ENCODE measurements at places on chromosomes 13 and 19.

- no peak for DNase-seq
Measured at GRCh38 chr13:113836768-113837559, 26.9 kb downstream of the GAS6 start.

- DNase-seq = no peak
Measured at GRCh38 chr19:46925548-46925950, 64.8 kb downstream of the ARHGAP35 start.

GRCh38 chr19:41299755-41300089 is 10.2 kb upstream of the CCDC97 start:
- DNase-seq = no peak

- no peak for DNase-seq
Measured at GRCh38 chr13:81582381-81582780, 1241.5 kb upstream of the SPRY2 start.

GRCh38 chr19:46487178-46487801 is 8.4 kb downstream of the PNMA8B start:
- no peak for DNase-seq

DNA sequence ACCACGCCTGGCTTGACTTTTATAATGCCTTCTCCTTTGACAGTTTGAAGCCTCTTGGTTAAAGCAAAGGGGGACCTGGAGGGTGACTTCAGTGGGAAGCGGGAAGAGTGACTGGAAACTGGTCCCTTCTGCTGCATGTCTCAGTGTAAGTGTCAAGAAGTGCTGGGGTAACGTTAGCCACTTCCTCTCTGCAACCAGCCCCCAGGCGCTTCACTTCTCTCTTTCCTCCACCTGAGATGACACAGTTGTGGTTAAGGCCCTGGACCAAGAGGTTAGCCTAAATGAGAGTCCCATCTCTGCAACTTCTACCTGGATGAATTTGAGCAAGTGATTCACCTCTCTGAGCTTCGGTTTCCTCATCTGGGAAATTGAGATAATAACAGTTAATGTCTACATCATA is 16.3 kb downstream of the LEUTX start:
- no peak for DNase-seq

DNA sequence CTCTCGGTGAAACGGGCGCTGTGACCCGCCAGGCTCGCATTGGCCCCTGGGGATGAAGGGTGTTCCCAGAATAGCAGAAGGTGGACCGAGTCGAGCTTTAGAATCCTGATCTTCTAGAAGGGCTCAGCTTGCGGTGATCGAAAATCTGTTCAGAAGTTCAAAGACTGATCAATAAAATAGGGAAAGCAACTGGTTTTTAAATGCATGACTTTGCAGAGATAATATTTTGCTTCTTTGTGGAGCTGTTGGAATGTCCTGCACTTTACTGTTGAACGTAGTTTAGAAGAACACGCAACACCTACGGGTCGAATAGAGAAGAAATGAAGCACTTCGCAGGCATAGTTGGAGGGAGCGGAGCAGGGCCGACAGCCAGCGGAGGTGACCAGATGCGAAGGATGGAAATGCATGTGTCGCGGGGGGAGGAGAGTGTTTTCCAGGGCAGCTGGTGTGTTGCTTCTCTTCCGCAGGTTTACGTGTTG is 766 bp downstream of the CEBPG start:
- no peak for DNase-seq

DNA sequence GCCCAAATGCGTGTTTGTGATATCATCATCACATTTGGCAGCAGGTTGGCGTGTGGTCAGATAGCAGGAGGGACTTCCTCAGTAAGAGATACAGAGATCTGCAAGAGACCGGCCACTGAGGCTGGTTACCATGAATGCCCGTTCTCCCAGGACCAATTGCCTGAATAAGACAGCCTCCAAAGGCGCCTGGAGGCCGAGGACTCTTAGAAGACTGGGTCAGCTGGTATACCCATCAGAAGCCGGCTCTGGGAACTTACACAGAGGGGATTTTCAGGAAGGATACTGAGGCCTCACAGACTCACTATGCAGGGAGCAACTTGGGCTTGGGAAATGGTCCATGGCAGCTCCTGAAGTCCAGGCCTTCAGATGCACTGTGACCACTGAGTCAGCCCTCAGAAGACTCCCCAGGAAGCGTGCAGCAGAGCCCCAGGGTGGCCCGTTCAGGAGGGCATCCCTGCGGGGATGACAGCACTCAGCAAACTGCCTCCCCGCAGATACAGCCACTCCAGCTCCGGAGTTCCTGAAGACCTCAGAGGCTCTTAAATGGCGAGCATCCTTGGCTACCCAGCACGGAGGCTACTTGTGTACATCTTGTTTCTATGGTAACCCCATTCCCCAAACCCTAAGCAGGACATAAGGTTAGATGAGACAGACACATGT is 26.4 kb upstream of the VSTM2B start:
- no peak for DNase-seq

DNA sequence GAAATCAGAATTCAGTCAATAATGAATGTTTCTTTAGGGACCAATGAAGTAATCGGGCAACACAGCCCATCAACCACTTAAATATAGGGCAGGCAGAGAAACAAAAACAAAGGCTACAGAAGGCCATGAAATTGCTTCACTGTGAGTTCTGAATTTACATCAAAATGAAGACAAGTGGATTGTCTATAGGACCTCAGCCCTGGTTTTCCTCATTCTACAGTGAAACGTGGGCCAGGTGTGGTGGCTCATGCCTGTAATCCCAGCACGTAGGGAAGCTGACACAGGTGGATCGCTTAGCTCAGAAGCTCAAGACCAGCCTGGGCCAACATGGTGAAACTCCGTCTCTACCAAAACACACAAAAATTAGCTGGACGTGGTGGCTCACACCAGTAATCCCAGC is 416.0 kb downstream of the KLF12 start:
- no peak for DNase-seq

DNA sequence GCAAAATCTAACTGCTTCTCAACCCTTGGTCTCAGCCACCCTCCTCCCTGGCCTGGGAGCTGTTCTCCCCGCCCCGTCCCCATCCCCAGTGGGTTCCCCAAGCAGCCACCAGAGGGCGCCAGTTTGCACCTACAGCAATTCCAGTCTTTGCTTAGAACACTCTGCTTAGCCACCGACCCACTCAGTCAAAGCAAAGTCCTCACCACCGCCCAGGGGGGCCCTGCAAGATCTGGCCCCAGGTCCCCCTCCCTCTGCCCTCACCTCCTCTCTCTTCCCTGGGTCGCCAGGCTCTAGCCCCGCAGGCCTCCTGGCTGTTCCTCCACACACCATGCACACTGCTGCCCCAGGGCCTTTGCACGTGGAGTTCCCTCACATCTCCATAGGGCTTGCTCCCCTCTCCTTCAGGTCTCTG is 12.4 kb downstream of the TMEM143 start:
- no peak for DNase-seq

- DNase-seq = no peak
Measured at GRCh38 chr19:3459089-3459881, 21.0 kb downstream of the SMIM24 start.

DNA sequence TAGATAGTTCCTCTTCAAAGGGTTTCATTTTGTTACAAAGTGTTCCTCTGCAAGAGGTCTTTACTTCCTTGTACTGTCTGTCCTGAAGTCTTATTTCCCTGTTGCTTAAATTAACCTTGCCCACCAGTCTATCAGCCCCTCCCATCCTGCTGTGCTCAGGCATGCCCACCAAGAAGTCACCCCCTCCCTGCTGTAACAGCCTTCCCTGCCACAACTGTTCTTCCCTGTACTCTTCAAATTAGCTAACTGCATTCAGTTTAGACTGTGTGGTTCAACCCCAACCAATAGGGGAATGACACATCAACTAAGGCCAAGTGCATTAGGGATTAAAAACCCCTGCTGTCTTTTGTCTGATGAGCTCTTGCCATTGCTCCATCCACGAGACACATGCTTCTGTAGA is 34.4 kb upstream of the ZNF562 start:
- DNase-seq = no peak

DNA sequence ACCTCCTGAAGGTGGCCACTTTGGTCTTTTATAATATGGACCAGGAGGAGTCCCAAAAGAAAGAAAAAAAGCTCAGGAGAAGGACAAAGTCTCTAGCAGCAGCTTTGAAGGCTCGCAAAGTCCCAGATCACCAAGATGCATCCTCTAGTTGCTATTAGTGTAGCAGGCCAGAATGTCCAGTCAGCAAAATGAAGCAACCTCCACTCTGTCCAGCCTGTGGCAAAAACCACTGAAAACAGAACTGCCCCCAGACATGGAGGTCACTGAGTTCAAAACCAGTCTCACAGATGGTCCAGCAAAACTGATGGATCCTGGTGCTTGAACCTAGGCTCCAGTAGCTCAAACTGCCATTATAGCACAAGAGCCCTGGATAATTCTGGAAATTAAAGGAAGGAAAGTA is 10.4 kb downstream of the LILRB4 start:
- DNase-seq = no peak

- DNase-seq = no peak
Measured at GRCh38 chr19:14381689-14382474, 638 bp downstream of the ADGRE5 start.

DNA sequence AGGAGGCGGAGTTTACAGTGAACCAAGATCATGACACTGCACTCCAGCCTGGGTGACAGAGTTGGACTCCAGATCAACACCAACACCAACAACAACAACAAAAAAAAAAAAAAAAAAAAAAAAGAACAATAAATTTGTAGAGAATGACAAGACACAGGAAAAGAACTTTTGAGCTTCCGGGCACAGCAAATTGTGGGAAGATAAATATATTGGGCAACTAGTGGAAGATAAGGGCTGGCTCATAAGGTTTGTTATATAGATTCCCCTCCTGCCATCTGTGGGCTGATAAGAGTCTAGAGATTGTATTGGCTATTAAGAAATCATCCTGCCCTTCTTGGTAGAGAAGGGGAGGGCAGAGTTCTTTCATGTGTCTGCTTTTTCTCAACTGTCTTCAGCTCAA is 33.1 kb upstream of the CYP2S1 start:
- DNase-seq = no peak

GRCh38 chr19:7251494-7251893 is 42.7 kb downstream of the INSR start:
- no peak for DNase-seq

DNA sequence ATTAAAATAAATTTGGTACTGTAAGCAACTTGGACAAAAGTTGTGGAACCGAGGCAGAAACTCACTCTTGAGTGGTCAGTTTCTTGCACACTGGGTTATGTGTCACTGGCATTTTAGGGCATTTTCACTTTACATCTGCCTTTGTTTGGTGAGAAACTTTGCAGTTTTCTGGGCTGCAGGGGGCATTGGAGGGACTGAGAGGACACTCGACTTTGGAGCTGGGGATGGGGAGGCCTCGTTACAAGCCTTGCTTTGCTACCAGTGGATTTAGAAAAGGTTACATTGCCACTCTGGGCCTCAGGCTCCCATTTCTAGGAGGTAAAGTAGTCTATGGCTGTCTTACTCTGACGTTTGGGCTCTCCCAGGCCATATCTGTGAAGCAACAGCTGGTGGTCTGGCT is 41.9 kb upstream of the ZNF536 start:
- DNase-seq = no peak

GRCh38 chr19:57067440-57067839 is 52.3 kb upstream of the USP29 start:
- no peak for DNase-seq

DNA sequence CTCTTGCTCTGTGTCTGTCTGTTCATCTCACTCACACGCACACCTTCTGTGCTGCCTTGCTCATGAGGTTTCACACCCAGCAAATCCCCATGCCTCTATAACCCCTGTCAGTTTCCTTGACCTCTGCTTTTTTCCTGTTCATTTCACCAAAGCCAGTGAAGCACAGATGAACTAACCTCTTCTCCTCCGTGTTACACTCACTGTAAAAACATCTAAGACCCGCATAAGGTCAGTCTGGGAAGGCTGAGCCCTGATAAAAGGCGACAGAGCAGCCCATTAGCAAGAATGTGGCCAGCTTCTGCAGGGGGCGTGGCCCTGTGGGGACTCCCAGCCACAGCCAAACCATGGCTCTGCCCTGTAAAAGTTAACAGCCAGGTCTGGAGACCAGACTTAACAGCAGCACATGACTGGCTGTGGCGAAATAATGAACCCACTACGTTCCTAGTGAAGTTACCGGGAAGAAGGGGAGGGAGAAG is 42.8 kb upstream of the NPAS1 start:
- no peak for DNase-seq

DNA sequence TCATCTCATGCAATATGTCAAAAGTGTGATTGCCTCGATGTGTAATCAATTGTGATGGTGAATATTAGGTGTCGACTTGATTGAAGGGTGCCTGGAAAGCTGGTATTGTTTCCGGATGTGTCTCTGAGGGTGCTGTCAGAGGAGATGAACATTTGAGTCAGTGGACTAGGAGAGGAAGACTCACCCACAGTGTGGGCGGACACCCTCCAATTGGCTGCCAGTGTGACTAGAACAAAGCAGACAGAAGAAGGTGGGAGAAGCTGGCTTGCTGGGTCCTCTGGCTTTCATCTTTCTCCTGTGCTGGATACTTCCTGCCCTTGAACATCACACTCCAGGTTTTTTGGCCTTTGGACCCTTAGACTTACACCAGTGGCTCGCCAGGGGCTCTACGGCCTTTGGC is 15.5 kb upstream of the CABP5 start:
- DNase-seq = no peak

DNA sequence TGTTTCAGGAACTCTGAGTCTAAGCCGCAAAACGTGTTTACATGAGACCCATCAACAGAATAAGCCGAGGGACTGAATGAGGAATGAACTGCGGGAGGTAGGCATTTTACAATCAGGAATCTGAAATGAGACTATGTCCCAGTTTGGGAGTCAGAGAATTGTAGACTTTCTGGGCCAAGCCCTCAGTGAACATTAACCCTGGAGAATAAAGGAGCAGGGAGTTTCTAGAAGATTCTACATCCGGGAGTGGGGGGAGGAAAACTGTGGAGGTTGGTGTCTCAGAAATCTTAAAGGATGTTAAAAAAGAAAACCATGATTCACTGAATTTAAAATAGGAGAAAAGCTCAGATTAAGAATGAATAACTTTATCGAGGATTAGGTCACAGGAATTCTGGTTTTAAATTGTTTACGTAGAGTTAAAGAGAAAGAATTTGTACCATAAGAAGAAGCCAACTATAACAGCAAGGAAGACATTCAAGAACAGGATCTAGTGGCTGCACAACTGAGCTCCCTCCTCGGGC is 18.5 kb downstream of the RFX2 start:
- no peak for DNase-seq

DNA sequence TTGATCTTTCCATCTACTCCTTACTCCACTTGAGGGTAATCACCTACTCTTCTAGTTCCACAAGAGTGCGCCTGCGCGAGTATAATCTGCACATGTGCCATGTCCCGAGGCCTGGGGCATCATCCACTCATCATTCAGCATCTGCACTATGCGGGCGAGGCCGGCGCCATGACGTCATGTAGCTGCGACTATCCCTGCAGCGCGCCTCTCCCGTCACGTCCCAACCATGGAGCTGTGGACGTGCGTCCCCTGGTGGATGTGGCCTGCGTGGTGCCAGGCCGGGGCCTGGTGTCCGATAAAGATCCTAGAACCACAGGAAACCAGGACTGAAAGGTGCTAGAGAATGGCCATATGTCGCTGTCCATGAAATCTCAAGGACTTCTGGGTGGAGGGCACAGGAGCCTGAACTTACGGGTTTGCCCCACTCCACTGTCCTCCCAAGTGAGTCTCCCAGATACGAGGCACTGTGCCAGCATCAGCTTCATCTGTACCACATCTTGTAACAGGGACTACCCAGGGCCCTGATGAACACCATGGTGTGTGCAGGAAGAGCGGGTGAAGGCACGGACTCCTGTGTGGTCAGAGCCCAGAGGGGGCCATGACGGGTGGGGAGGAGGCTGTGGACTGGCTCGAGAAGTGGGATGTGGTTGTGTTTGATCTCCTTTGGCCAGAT is 2.7 kb upstream of the KLK2 start:
- no peak for DNase-seq

Data from cortex of kidney (tissue), 1 donor.